ENCODE measurements at places on chromosomes 16 and 17.

- no peak for DNase-seq
These were observed 253.8 kb upstream of the PMFBP1 start for GRCh38 chr16:72425571-72426341.

- DNase-seq = no peak
These were observed 87.0 kb upstream of the TBX2 start for GRCh38 chr17:61312406-61313295.

DNA sequence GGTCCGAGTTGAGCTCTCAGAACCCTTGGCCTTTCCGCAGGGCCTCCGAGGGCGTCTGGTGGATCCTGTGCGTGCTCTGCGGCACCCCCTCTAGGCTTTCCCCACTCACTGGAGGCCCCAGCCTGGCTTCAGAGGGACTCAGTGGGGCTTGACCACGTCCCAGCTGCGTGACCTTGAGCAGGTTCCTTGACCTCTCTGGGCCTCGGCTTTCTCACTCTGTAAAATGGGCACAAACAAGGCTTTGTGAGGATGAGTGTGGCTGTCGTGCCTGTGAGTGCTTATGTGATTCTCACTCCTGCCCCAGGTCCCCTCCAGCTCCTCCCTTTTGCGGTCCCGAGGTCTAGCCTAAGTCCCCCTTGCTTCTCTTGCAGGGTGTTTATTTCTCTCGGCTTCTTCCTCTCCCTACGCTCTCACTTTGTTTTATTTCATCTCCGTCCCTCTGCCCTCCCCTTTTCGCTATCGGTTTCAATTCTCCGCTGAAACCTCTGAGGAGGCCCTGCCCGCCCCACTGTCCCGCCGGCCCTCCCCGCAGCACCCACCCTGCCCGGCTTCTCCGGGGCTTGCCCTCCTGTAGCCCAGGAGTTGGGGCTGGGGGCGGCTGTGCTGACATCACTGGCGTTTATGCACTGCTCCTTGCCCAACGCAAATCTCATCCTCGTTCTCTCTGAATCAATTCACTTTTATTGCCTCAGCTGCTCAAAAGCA is 82.3 kb upstream of the CBX4 start:
- no peak for DNase-seq

GRCh38 chr17:58330997-58331814 is 2.6 kb upstream of the TSPOAP1 start:
- DNase-seq = peak; percentile 66

- DNase-seq = no peak
These were observed 53.1 kb upstream of the ENPP7 start for GRCh38 chr17:79677646-79678045.

DNA sequence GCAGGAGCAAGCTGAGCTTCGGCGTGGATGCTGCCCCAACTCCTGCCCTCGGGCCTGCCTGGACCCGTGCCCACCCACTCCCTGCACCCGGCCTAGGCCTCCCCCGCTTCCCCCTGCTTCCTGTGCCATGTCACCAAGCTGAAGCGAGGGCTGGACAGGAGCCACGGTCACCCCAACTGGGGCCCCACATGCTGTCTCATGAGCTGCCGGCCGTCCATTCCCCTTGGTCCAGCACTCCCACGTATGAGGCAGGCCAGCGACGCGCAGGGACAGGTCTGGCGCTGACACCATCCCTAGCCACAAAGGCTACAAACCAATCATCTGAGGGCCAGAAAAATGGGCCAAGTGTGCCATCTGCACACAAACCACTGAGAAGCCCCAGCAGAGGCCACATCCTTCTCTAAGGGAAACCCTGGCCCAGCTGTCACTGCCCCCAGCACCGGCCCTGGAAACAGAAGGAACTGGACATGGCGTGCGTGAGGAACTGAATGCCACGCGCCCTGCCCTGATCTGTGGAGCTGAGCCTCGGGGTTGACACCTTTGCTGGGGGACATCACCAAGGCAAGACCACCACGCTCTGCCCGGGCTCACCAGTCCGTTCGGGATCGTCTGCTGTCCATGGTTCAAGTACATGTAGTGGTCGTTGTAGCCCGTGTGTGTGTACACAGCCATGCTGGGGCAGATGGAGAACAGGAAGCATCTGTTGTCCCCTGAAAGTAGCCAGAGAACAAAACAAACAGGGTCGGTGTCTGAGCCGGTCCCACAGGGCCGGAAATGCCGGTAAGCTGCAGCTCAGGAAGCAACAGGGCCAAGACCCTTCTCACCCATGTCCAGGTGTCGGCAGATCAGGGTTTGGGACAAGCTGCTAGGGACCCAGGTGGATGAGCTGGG is 22.2 kb downstream of the MEAK7 start:
- DNase-seq = no peak

DNA sequence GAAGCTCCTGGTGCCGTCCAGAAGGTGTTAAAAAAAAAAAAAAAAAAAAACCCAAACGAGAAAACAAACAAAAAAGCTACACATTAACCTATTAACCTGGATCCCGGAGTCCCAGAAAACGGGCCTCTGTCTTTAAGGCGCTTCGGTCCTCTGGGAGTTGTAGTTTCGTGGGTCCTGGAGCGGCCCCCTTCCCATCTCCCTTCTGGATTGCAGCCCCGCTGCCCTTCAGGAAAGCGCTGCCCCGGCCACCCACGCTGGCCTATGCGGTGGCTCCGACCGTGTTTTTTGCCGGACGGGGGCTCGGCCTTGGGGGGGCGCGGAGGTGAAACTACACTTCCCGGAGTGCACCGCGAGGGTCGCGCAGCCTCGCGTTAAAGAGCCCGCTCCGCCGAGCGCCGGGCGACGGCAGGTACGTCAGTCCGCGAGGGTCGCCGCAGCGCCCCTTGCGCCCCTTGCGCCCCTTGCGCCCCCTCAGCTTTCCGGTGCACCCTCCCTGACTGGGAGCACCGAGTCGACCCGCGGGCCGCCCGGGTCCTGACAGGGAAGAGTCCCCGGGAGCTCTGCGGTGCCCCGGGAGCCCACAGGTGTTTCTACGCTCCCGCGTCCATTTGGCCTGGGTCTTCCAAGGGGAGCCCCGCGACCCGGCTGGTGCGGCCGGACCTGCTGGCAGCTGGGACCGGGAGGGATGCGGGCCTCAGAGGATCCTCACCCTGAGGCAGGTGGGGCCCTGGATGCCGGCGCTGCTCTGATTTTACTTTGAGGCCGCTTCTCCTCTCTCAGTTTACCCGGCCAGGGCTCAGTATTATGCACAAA is at the start of gene FCSK:
FCSK (plus strand) TSS at position 374 of the 813 bp plus-strand sequence. CDS start 8,596 bp downstream, outside the sequence.
- DNase-seq = peak; percentile 75

- no peak for DNase-seq
These were observed 70.0 kb downstream of the ADCY9 start for GRCh38 chr16:4046221-4046620.

- no peak for DNase-seq
These were observed 436.4 kb upstream of the DYNLRB2 start for GRCh38 chr16:80104401-80104800.

- DNase-seq = no peak
These were observed 30.7 kb upstream of the SSTR2 start for GRCh38 chr17:73133911-73134649.

DNA sequence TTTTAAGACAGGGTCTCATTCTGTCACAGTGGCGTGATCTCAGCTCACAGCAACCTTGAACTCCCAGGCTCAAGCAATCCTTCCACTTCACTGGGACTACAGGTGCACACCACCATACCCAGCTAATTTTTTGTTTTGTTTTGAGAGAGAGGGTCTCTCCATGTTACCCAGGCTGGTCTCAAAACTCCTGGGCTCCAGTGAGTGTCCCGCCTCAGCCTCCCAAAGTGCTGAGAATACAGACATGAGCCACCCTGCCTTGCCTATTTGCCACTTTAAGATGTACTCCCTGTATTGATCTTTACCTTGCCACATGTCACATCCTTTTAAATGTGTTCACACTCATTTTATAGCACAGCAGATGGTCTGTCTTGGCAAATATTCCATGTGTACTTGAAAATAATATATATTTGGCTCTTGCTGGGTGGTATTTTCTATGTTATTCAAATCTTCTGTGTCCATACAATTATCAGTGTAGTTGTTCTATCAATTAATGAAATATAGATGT is 50.5 kb downstream of the VMP1 start:
- no peak for DNase-seq

DNA sequence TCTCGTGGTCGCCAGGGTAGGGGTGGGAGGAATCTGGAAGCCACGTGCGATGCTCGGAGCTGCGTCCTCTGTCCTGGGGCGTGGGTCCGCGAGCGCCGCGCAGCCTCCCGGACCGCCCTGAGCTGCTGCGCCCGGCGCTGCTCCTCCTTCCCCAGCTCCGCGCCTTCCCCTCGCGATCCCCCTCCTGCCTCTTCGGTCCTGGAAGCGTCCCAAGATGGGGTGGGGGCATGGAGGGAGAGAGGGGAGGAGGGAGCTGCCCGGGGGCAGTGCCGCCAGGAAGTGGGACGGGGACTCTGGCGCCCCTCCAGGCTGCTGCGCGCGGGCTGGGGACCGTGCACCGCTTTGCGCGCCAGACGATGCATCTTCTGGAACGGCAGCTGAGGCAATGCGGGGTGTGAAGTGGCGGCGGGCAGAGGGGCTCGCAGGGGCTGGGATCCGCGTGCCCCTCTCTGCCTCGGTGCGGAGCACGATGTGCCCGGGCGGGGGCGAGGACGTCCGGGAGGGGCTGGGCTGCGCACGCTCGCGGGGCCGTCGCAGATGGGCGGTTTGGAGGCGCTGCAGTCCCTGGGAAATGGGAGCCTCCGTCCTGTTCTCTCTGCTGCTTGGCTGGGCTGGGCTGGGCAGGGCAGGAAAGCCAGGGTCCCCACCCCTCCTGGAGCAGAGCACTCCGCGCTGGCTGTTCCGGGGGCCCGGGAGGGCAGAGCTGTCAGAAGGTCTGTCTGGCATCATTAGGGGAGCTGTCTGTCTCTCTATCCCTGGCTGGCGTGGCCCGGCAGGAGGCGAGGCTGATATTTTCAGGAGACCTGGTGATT is 388.0 kb downstream of the SEC14L1 start:
- no peak for DNase-seq

- no peak for DNase-seq
These were observed at the start of gene ADAMTS18 for GRCh38 chr16:77434530-77435271. Gene ADAMTS18, minus strand, starts transcription at chr16:77435034. Its CDS starts 339 bp downstream, at chr16:77434695.

DNA sequence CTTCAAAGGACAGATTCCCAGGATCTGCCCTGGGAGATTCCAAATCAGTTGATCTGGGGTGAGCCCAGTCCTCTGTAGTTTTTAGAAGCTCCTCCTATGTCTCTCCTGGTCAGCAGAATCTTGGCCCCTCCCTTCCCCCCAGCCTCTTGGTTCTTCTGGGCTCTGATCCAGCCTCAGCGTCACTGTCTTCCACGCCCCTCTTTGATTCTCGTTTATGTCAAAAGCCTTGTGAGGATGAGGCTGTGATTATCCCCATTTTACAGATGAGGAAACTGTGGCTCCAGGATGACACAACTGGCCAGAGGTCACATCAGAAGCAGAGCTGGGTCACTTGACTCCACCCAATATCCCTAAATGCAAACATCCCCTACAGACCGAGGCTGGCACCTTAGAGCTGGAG is 840 bp upstream of the CDH5 start:
- DNase-seq = no peak

DNA sequence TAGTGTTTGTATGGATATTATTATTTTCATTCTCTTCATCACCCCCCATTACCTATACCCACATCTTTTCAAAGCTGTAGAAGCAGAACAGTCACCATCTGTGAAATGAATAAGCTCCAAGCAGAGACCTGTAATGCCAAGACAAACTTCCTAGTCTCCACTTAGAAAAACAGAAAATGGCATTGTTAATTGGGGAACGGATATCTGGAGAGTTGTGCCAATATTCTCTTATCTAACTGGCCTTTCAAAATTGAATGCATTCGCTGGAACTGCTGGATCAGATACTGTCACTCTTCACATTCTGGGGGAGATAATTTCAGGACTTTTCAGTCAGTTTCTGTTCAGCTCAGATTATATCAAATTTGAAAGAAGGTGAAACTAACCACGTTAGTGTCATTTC is 464.4 kb upstream of the GOT2 start:
- DNase-seq = no peak

DNA sequence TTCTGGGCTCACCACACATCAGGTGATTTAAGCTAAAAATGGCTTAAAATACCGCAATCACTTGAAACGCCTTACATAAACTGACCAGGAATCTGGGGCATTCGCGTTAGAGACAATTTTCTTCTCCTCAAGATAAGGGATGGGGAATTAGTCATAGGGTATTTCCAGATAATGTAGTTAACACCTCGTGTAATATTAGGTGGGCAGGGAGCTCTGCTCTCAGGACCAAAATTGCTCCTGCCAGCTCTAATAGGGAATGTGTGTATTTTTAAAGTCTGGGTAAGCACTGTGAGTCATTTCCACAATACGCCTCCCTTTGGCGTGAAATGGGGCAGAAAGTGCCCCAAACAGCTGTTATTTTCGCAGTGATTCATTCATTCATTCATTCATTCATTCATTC is 408.6 kb downstream of the MAF start:
- no peak for DNase-seq

- no peak for DNase-seq
These were observed 21.5 kb downstream of the IRX5 start for GRCh38 chr16:54952195-54952594.

GRCh38 chr16:15538507-15538906 is 104.1 kb downstream of the BMERB1 start:
- DNase-seq = no peak

- no peak for DNase-seq
These were observed 6.9 kb downstream of the DOK4 start for GRCh38 chr16:57479205-57479975.

GRCh38 chr16:54930005-54930868 is at the start of gene IRX5:
Gene IRX5, plus strand, starts transcription at chr16:54930865. Its CDS starts 334 bp downstream, at chr16:54931199.
- no peak for DNase-seq

- DNase-seq = no peak
These were observed 34.0 kb downstream of the PGS1 start for GRCh38 chr17:78412403-78412802.

All from hematopoietic multipotent progenitor cell treated with erythropoietin and hydrocortisone succinate and interleukin-3 and kit ligand, for 15 days (in vitro differentiated cells).